ENCODE measurements at places on chromosomes 12 and 14.

DNA sequence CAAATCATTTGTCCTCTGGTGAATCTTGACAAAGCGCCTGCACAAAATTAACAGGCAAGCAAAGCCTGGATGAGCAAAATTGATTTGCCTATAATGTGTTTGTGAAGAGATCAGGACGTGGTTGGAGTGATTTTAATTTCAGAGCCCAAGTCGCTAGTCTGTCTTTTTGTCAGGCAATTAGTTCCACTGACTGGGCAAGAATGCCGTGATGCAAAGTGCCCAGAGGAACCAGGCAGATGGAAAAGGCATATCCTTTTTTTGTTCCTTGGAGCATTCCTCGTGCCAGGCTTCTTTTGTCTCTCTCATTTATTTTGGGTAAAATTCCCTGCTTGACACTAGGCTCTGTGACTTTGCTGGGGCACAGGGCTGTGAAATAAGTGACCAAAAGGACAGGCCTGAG lies 65.9 kb upstream of the CCDC198 start:
- no peak for DNase-seq

- DNase-seq, result no peak
Observed at GRCh38 chr14:40623643-40624042, 983.0 kb upstream of the LRFN5 start.

- DNase-seq, result no peak
Observed at GRCh38 chr12:12115514-12115913, 44.8 kb downstream of the BCL2L14 start.

DNA sequence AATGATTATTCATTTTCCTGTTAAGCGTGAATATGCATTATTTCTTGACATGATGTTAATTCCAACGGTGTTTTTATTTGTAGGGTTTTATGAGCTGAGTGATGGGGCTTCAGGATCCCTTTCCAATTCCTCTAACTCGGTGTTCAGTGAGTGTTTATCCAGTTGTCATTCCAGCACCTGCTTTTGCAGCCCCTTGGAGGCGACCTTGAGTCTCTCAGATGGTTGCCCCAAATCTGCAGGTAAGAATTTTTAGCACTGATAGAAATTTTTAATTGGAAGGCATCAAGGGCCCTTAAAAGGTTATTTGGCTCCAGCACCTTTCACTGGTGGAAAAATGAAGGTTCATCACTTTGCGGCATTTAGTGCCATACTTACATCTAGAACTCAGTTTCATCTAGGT lies 3.7 kb downstream of the DACT1 start:
- DNase-seq, result no peak

GRCh38 chr14:93752980-93753561 lies 35.2 kb downstream of the PRIMA1 start:
- DNase-seq, result no peak

DNA sequence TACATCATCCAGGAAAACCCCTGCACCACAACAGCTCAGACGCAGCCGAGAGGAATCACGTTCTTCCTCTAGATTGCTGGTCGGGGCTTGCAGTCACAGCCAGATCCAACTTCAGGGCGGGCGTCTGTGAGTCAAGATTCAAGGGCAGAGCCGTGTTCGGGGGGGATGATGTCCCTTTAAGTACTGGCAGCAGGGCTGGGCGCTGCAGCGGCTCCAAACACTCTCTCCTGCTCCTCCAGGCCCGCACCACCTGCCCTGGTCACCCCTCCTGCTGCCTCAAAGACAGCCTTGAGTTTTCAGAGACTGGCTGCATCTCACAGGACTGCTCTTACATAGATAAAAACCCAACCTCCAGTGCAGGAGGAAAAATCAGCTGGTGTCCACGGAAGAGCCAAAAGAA lies 68.3 kb downstream of the KDM2B start:
- no peak for DNase-seq

DNA sequence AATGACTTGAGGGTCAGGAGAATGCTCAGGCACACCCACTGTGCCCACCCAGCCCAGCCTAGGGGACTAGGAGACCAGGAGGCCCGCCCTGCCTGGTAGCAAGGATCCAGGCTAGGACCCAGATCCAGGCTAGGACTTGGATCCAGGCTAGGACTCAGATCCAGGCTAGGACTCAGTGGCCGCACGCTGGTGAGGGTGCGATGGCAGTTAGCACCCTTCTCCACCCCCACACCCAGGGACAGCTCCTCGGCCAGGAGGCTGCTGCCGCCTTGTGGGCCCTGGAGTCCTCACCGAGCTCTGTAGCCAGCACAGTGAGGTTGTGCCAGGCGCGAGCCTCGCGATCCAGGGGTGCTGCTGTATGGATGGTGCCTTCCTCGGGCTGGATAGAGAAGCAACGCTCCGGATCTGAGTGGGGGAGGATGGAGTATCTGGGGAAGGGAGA lies 5.1 kb downstream of the CDH24 start:
- DNase-seq, result no peak

- DNase-seq, result no peak
Observed at GRCh38 chr14:78946949-78947348, 776.8 kb downstream of the NRXN3 start.

DNA sequence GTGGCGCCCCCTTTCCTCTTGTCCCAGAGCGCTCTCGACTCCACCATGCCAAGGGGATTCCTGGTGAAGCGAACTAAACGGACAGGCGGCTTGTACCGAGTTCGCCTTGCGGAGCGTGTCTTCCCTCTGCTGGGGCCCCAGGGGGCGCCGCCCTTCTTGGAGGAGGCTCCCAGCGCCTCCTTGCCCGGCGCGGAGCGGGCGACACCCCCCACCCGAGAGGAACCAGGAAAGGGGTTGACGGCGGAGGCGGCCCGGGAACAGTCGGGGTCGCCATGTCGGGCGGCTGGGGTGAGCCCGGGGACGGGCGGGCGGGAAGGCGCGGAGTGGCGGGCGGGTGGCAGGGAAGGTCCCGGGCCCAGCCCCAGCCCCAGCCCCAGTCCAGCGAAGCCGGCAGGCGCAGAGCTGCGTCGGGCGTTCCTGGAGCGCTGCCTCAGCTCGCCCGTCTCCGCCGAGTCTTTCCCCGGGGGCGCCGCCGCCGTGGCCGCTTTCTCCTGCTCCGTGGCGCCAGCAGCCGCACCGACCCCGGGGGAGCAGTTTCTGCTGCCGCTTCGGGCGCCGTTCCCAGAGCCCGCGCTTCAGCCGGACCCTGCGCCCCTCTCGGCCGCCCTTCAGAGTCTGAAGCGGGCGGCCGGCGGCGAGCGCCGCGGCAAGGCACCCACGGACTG lies 376 bp downstream of the INSM2 start:
- no peak for DNase-seq

DNA sequence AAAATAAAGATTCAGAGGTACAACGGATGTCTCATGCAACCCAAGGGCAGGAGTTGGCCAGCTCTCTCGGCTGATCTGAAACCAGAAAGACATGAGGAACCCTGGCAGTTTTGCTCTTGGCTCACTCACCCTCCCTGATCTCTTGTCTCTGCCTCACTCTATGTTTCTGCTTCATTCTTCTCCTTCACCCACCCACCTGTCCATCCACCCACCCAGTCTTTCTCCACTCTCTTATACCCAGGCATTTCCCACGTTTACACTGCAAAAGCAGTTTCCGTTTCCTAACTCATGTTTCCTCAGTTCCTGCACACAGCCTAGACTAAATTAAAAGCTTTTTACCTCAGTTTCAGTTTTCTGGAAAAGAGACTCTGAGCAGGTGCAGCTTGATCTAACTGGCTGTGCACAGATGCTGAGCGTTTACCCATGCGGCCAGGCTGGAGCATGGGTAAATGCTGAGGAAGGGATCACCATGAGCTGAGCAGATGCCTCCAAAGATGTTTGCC lies 157.6 kb downstream of the PRKCH start:
- DNase-seq, result no peak

- DNase-seq, result no peak
Observed at GRCh38 chr14:85221832-85222231, 308.1 kb upstream of the FLRT2 start.

- DNase-seq, result no peak
Observed at GRCh38 chr14:93546642-93547041, 115.9 kb downstream of the UNC79 start.

DNA sequence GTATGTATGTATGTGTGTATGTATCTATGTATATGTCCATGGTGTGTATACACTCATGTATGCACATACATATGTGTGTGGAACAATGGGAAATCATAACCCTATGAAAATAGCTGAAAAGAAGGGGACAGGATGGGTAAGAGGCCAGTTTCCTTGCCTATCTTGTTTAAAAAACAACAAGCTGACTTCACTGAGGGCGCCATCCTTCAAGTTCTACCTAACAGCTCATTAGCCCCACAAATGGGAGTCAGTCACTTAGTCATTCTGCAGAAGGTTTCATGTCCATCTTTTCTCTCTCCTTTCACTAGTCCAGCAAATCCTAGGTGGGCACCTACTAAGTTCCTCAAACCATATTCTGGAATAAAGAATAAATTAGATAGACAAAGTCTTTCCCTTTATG lies 14.7 kb downstream of the STON2 start:
- DNase-seq, result no peak

DNA sequence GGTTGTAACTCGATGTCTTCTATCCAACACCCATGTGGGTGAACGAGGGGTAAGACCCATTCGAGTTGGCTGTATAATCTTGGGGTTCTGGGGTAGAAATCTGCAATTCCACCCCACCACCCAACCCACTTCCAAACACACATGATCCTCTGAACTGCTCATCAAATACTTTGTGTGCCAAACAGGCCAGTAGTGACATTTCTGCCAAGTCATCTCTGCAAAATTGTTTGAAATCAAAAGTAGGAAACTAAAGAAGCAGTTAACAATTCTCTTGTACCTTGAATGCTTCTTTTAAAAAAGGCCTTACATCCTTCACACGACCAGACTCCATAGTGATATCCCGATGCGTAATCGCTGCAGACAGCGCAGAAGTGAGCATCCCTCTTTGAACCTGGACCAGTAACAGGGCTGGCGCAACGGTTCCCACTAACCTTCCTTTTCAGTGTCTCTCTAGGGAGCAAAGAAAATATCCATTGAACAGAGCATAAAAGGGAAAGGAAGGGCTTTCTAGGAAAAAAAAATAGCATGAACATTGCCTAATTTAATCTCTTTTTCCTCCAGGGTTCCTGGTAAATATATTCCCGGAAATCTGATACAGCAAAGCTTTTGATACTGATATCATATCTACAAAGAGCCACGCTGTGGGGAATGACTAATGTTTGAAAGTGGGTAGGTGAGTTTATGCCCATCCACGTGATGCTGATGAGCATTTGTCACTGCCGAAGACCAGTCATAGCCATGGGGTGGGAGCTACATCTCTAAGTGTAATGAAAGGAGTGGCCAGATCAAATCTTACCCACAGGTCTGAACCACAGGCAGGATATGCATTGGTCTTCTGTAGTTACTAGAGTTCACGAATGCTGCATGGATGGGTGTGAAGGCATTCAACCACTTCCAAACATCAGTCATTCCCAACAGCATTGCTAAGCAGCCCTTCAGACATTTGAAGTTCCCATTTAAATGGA lies 14.2 kb downstream of the ESR2 start:
- DNase-seq, result no peak
